ENCODE measurements at places on chromosomes 5 and 9.
A peak's percentile ranks its signal among the peaks of the same experiment; 100 is the strongest.

DNA sequence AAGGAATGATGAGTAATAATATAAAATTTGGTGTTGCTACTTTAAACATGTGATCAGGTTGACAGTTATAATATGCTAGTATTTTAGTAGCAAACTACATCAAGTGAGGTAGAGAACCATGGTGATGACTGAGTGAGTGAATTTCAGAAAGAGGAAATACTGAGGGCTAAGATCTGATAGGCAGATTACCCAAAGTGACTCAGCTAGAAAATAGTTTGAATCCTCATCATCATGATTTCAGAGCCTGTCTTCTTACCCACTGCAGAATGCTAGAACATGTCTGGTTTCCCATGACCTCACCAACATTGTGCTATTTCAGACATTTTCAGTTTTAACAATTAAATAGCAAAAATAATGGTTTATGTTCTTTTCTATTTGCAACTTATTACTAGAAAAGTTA is 602.1 kb downstream of the TAF11L14 start:
- DNase-seq, result no peak

DNA sequence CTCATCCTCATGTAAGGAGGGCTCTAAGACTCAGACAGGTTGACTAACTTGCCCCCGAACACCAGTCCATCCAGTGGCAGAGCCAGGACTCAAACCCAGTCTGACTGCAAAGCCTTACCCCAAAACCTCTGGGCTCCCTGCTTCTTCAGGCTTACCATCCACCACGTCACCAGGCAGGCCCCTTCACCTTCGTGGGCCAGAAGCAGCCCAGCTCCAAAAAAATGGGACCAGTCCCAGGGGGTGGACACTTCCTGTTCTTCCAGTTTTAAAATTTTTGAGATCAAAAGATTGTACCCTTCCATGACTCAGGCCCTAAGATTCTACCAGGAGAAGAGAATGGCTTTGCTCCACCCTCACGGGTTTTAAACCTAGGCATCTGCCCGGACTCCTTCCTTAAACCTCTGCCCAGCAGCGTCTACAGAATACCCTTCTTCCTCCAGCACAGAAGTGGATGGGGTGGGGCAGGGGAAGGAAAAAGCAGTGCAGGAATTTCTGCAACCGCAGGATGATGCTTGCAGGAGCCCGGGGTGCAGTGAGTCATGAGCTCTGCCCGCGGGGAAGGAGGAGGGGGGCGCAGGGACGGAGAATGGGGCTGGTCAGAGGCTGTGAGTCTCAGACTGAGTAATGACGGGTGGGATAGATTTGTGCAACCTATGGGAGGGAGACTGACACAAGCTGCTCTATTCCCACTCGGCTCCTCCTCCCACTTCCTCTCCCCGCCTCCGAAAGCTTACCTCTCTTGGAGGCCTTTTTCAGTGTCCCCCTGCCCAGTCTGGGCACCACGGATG is 50.4 kb upstream of the STXBP1 start:
- DNase-seq, result no peak

DNA sequence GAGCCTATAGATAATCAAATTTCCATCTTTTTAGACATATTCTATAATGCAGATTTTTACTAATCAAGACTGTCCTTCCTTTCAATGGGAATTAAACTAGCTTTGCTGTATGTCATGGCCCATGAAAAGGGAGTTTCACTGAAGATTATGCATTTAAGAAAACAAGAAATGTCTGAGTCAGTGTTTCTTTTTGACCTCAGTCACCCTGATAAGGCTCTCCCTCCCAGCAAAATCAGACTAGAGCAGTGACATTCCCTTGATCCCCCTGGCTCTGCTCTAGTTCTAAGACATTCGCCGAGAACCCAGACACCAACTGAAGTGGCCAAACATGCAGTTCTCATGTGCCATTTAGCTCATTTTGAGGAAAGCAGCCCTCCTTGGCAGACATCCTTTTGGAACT is 442.0 kb downstream of the ACTL7B start:
- no peak for DNase-seq

GRCh38 chr5:175795959-175796358 is 75.4 kb upstream of the CPLX2 start:
- DNase-seq, result no peak

GRCh38 chr5:53464722-53465121 is 15.7 kb upstream of the FST start:
- DNase-seq, result no peak

- peak; percentile 22 for DNase-seq
Measured at GRCh38 chr9:115369322-115369957, 251.5 kb upstream of the TNC start.

- peak; percentile 48 for DNase-seq
Measured at GRCh38 chr9:124793015-124793541, 16.1 kb downstream of the OLFML2A start.

DNA sequence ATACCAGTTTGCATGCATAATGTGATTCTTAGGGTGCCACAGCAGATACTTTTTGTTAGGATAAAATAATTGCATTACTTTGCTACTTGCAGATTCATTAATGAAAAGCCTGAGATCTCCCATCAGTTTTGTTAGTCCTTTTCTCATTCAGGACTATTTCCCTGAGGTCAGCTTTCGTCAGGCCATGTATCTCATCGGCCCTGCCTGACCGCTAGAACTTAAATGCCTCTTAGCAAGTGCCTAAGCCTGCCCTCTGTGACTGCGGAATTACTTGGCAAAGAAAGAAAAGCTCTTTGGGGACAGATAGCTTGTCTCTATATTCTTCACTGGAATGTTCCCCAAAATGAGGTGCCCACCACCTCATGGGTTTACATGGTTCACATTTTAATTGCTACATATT is 147.8 kb downstream of the KCTD16 start:
- no peak for DNase-seq

DNA sequence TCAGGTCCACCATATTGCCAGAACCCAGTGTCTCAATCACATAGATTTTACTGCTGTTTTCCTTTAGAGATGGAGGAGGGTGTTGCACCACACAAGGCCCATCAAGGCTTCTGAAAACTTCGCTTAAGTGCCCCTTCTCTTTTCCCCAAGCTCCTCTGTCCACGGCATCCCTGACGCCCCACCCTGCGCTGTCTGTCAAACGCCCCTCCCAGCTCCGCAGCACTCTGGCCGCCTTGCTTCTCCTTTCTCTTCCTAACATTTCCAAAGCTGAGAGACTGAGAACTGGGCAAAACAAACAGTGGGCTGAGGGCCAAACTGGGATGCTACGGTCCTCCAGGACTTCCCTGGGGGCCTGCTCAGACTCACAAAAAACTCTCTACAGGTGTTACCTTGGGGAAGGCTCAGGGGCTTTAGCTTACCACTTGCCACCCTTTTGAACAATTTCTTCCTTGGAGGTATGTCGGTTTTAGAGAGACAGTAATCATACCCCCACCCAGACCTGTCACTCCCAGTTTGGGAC is 28.3 kb upstream of the ERGIC1 start:
- no peak for DNase-seq

GRCh38 chr9:128160603-128160987 is 530 bp downstream of the BBLN start:
- DNase-seq, result no peak

DNA sequence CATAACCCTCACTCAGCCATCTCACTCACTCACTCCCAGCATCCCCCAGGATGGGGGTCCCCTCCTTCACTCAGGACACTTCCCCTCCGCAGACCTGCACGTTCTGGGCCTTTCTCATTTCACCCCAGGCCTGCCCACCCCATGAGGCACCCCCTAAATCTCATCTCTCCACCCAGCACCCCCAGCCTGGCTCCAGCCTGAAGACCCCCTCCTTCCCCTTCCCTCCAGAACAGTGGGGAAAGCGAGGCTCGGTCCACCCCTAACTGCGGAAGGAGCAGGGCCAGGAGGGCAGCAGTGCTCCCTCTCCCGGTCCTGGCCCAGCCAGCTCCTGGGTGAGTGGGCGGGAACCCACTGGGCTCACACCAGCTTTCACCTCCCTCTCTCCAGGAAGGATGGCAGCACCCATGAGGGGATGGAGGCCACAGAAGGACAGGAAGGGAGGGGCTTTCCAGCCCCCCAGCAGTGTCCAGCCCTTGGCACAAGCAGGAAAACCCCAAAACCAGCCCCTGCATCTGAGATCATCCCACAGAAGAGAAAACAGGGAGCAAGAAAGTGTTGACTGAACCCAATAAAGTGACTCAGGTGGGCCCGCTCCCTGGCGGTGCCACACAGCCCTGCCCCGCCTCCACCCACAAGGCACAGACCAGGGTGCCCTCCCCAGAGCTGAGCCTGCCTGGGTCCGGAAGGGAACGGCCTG is 55.0 kb downstream of the LRSAM1 start:
- no peak for DNase-seq

GRCh38 chr5:13957032-13957645 is 12.7 kb upstream of the DNAH5 start:
- peak; percentile 56 for DNase-seq

DNA sequence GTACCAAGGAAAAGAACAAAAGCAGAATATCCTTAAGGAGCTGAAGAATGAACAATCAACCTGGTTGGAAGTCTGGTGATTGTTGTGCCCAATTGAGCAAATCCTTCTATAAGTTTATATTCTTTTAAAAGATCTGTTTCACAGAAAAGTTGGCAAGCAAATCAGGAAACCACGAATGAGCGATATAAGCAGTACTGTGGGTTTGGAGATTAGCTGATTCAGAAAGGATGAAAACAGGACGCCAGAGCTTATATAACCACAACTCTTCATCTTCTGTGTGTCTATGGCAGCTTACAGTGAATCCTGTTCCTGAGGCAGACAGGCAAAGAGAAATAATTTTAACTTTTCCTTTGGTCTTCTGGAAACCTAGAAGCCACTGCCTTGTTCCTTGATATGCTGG is 61.7 kb downstream of the SLC38A9 start:
- DNase-seq, result no peak

DNA sequence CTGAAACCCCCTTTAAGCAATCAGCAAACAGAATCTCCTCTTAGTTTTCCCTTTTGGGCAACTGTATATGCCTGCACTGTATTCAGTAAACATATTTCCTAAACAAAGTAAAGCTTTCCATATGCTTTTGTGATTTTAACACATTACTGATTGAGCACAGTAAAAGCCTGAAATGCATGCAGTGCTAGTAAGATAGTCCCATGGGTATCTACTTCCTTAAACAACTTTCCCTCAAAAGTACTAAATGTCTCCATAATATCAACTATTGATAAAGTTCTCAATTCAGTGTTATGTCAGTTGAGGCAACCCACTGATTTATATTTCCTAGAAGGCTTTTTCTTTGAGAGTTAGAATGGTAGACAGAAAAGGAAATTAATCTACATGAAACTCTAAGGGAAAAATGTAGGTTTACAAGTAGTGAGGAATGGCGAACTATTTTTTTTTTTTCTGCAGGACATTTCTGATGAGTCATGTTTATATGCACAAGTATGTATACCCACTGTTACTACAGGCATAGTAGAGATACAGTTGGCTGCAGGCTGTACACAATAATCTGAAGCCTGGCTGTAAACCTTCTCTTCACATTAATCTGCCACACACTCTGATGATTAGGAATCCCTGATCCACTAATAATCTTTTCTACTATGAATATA is 31.2 kb upstream of the CEP120 start:
- DNase-seq, result no peak

DNA sequence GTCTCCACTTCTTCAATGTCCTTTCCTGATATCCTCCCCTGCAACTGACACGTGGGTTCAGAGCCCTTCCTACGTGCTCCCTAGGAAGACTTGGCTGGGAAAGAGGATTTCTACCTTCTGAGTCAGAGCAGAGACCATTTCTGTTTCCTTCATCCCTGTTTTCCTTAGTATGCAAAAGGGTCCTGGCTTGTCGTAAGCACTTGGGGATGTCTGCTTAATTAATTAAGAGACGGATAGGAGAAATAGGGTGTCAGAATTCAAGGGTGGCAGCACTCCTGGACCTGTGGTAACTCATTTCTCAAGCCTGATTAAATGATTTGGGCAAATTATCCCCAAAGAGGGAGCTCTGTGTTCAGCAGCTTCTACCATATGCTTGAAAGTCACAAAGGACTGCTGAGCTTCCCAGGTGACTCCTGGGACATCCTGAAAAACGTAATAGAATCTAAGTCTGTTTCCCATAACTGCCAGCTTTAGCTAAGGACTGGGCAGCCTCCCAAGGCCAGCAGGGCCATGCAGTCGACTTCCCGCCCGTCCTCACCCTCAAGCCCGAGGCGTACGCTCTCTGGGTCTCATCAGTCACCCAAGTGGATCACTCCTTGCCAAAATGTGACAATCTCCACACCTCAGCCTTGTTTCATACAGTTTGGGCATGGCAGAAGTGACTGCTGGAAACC is 20.5 kb downstream of the ABCA1 start:
- no peak for DNase-seq

DNA sequence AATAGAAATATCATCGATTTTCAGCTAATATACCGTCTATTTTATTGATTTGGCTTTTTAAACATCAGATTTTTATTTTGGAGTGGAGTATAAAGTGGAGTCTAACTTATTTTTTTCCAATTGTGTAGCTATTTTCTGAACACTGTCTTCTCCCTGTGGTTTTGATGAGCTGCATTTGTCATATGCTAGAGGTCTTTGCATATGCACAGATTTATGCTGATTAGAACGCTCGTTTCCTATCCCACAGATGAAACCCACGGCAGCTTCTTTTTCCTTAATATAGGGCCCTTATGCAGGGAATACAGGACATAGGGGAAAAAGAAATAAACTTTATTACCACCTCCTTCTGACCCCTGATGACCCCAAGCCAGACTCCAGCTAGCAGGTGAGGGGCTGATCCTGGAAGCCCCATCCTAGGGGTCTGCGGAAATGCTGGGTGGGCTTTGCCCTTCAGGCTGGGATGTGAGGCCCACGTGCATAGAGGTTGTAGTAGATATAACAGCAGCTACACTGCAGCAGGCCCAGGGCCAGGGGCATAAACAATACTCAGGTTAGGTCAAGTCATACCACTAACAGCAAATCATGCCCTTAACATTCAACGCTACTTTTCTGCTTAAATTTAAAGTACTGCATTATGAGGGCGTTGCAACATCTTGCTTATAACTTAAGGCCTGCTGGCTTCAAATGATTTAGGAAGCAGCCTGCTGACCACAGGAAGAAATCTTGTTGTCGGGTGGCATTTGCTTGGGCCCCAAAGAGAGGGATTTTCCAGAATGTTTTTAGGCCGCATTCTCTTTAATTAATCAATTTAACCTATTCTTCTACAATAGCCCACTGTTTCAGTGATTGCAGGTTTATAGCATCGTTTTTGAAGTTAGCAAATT is 28.5 kb downstream of the MVB12B start:
- DNase-seq, result no peak

- no peak for DNase-seq
Measured at GRCh38 chr5:31396611-31397295, 135.1 kb downstream of the DROSHA start.

- DNase-seq, result no peak
Measured at GRCh38 chr5:52894451-52894850, 94.7 kb upstream of the ITGA2 start.

GRCh38 chr9:125496313-125496834 is 210.6 kb downstream of the MAPKAP1 start:
- DNase-seq, result no peak

- no peak for DNase-seq
Measured at GRCh38 chr9:102000956-102001355, 262.5 kb upstream of the GRIN3A start.

DNA sequence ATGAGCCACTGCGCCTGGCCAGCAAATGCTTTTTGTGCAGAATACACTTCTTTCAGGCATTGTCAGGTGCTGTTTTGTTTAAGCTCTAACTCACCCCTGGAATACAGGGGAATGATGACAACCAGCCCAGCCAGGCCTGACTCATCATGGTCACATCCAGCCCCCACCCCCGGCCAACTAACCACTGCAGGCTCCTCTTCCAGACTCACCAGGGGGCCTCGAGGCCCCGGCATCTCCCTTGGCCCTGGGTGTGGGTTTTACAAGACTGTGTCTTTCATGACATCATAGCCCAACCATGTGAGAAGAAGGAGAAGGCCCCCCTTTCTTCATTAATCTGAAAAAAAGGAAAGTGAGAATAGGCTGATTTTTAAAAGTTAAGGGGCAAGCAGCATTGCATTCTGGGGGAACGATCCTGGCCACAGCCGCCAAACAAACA is 35.5 kb downstream of the OLFML2A start:
- DNase-seq, result no peak

All from DMS 273 treated with DMSO at 0.1 percent for 48 hours (cell line).